ENCODE measurements at places on chromosomes 1 and 21. TPM values are rescaled to one million over a fixed set of nuclear protein-coding genes. Genes with fewer than 3 reads are reported as not detected.

CELA3A gene
- not detected for total RNA-seq

TSTD1 gene
- 61.3 TPM for total RNA-seq

ATP6V1G3 gene
- not detected for total RNA-seq

TSPEAR gene
- not detected for total RNA-seq

TLR5 gene
- total RNA-seq: 0.84 TPM

ZNF648 gene
- total RNA-seq: not detected

GSTM3 gene
- 5.3 TPM for total RNA-seq

KPRP gene
- total RNA-seq: not detected

TMEM82 gene
- not detected for total RNA-seq

TEDDM1 gene
- total RNA-seq: not detected

SPATA17 gene
- total RNA-seq: not detected

CD1B gene
- not detected for total RNA-seq

ZNF593OS gene
- not detected for total RNA-seq

COL24A1 gene
- total RNA-seq: 0.32 TPM

KLF17 gene
- total RNA-seq: not detected

OLFM3 gene
- total RNA-seq: not detected

EPHB2 gene
- not detected for total RNA-seq

HES4 gene
- 25.9 TPM for total RNA-seq

LCE6A gene
- total RNA-seq: not detected

FMOD gene
- not detected for total RNA-seq

HES3 gene
- total RNA-seq: not detected

GREM2 gene
- total RNA-seq: not detected

HIVEP3 gene
- total RNA-seq: 17.2 TPM

TNFSF4 gene
- 2.9 TPM for total RNA-seq

SH2D1B gene
- not detected for total RNA-seq

LIN28A gene
- not detected for total RNA-seq

CCDC185 gene
- not detected for total RNA-seq

CELA2B gene
- total RNA-seq: not detected

FCRL1 gene
- total RNA-seq: 2.9 TPM

LDLRAD1 gene
- total RNA-seq: not detected

SIM2 gene
- total RNA-seq: not detected

SEC16B gene
- not detected for total RNA-seq

FAM167B gene
- 0.44 TPM for total RNA-seq

COL8A2 gene
- total RNA-seq: not detected

TMCO2 gene
- total RNA-seq: not detected

BMP8A gene
- 0.35 TPM for total RNA-seq

GUCA2A gene
- not detected for total RNA-seq

ARF1 gene
- total RNA-seq: 335 TPM

LCE1C gene
- total RNA-seq: not detected
